ENCODE measurements at places on chromosomes 5 and 9. TPM values are rescaled to one million over a fixed set of nuclear protein-coding genes. Genes with fewer than 3 reads are reported as not detected.

- DNase-seq: no peak
Measured at GRCh38 chr9:109101202-109101595, 18.5 kb downstream of the TMEM245 start.

- DNase-seq: no peak
Measured at GRCh38 chr5:128763321-128763720, 202.0 kb upstream of the SLC27A6 start.

GRCh38 chr9:120928483-120929228 lies 2.1 kb upstream of the TRAF1 start:
- peak; percentile 86 for DNase-seq

The CD274 gene
- 7.2 TPM for total RNA-seq

Measured in natural killer cell (primary cell).